ENCODE measurements at places on chromosomes 2 and 18.

- DNase-seq: no peak
Observed at GRCh38 chr18:59833785-59834184, 66.0 kb upstream of the PMAIP1 start.

GRCh38 chr2:88811681-88812080 lies 120.2 kb downstream of the RPIA start:
- no peak for DNase-seq

DNA sequence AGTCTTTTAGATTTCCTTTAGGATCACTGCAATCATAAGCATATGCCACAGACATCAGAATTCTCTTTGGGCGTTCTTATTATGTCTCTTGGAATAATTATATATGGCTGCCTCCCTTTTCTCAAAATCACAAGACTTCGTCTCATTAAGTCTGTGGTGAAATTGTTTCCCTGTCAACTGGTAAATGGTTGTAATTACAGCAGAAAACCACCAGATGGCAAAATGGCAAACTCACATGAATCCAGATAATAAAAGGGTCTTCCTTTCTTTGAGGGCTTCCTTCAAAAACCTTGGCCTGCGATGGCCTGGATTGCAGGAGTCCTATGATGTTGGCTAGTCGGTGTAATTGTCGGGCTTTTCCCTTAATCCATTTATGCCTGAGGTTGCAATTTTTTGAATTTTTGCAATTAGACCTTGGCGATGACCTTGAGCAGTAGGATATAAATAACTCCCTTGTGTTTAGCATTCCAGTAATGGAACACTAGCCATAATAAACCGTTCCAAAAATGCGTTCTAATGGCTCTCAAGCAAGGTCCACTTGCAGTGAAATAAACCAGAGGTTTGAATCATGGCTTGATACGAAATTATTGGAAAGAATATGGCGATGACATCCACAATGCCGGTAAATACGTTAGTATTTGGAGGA lies 656.4 kb downstream of the MBD2 start:
- peak; percentile 1 for DNase-seq

DNA sequence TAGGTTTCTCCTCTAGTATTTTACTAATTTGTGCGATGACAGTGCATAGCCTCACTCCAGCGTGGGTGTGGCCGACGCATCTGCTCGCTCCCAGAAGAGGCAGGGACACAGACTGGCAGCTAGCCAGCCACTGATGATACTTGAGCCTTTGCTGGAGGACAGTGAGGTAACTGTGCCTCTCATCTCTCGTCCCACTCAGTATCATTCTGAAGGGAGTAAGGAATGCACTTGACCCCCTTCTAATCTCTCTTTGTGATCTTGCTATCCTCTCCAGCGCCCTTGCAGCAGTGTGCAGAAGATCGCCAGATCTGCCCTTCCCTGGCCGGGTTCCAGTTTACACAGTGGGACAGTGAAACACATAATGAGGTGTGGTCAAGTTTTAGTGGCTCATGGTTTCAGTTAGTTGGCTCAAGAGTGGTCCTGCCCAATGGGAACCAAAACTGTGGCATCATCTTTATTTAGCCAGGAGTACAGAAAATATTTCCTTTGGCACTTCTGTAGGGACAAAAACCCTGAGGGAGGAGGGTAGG lies 17.5 kb downstream of the NCAPH start:
- no peak for DNase-seq

DNA sequence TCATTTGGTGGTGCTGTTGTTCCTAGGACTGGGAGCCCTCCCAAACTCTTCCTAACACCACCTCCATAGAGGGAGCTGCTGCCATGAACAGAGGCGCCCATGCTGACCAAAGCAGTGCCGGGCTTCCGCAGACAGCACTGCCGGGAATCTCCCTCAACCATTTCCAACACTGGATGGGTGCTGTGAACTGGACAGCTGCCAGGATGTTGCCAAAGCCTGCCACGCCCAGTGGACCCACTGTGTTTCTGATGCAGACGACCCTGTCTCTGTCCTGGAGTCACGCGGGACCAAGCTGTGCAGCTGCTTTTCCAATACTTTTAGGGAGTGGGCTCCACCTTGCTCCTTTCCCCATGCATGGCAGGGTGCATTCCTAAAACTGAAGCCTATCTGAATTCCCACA lies 16.9 kb upstream of the GNAL start:
- no peak for DNase-seq

GRCh38 chr2:21372654-21373053 lies 248.9 kb downstream of the TDRD15 start:
- DNase-seq: no peak

DNA sequence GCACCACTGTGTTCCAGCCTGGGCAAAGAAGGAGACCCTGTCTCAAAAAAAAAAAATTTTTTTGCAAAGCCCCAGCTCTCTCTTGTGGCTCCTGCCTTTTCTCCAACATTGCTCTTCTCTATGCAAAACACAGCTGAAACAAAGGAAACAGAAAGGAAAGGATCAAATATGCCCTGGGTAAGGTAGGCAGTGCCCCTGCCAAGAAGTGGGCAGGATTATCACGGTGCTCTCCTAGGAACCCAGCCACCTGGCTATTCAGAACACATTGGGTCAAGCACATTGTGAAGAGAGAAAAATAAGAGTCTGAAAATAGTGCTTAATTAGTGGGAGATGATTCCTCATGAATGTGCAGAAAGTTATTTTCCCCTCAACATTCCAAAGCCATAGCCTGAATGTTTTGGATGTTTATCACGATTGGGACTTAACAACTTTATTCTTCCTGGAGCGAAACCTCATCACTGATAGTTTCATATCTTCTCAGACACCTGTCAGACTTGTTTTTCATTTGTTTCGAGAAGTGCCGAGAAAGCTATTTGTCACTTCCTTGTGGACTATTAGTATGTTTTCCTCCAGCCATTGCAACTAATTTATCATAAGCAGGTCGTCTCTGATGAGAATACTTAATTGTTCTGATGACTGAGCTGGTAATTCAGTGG lies 42.7 kb upstream of the RPL31 start:
- DNase-seq: no peak

DNA sequence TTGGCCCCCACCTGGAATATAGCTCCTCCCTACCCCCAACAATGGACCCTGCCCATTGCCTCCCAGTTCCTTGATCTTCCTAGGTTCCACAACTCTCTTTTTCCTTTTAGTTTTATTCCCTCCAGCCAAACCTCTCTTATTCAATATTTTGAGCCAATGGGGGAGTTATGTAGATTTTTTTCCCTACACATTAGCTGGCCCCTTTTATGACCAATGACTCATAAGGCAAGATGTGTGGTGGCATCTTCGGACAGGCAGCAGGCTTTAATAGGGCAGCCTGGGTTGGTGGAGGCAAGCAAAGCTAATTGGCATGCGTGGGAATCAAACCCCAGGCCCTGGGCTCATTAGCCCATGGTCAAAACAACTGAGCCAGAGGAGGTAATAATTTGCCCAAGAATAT lies 9.2 kb downstream of the GRP start:
- DNase-seq: no peak
